ENCODE measurements at places on chromosomes 4 and X.

- no peak for DNase-seq
Observed at GRCh38 chr4:54185866-54186265, 43.2 kb upstream of the PDGFRA start.

DNA sequence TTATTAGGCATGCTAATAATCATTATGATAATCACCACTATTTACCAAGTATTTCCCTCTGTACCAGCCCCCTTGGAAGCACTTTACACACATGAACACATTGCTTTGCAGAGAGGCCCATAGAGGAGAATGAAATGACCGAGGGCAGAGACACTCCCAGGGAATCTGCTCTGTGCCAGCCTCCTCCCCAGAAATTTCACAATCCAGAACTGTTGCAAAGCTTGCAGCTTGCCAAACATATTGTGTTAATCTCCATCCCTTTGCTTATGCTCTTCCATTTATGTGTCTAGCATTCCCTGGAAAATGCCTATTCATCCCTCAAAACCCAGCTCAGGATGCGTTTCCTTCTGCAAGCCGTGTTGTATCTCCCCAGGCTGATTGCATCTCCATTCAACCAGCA is 37.8 kb downstream of the CYTL1 start:
- DNase-seq: no peak

- no peak for DNase-seq
Observed at GRCh38 chr4:5217421-5217820, 166.1 kb downstream of the STK32B start.

DNA sequence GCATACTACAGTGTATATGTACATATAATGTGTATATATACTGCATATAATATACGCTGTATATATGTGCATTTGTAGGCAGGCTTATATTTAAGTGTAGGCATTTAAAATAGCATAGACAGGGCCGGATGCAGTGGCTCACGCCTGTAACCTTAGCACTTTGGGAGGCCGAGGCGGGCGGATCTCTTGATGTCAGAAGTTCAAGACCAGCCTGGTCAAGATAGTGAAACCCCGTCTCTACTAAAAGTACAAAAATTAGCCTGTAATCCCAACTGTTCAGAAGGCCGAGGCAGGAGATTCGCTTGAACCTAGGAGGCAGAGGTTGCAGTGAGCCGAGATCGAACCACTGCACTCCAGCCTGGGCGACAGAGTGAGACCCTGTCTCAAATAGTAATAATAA is 78.4 kb downstream of the JAKMIP1 start:
- no peak for DNase-seq

GRCh38 chr4:3276986-3277385 is 15.8 kb upstream of the RGS12 start:
- DNase-seq: no peak

GRCh38 chr4:6938237-6938636 is 28.6 kb downstream of the TBC1D14 start:
- peak; percentile 75 for DNase-seq

DNA sequence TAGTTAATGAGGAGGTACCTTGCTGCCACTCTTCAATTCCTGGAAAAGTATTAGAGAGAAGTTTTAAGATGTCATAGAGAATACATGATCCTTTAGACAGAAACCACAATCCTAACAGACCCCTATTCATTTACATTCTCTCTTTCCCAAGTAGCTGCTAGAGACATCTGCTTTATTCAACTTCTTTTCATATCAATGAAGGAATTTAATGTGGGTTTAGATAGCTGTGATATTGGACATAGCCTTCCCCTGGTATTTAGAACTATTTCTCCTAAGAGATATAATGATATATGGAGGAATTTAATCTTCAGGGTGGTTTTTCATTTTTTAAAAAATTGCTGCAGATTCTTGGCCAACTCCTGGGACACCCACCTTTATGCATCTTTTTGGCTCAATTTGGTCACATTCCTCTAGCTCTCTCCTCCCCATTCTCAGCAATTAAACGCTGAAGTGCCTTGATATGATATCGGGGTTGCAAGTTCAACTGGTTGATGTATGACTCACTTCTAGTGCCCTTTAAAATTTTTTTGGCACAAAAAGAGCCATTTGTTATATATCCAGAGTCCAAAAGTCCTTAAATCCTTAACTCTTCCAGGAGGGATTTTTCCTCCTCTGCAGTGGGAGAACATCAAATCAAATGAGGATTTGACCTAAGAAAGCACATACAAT is 57.6 kb downstream of the DOCK11 start:
- DNase-seq: no peak

DNA sequence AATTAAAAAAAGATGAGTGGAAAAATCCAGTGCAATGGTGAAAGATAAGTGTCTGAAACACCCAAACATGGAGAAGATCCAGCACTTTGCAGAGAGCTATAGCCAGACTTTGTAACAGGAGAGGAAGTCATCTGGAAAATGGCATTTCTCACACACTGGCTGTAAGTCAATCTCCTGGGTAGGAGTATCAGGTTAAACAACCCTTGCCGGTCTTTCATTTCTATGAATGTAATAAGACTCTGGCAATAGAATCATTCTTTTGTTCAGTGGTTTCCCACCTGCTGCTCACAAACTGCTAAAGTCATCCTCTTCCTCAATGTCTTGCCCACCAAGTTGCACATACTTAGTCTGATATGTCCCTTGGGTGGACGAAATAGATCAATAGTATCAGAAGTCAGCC is 94.0 kb upstream of the ATP8A1 start:
- no peak for DNase-seq

GRCh38 chr4:123622572-123622971 is 226.0 kb downstream of the SPRY1 start:
- DNase-seq: no peak

GRCh38 chr4:182179105-182179504 is 64.1 kb upstream of the TENM3 start:
- no peak for DNase-seq

DNA sequence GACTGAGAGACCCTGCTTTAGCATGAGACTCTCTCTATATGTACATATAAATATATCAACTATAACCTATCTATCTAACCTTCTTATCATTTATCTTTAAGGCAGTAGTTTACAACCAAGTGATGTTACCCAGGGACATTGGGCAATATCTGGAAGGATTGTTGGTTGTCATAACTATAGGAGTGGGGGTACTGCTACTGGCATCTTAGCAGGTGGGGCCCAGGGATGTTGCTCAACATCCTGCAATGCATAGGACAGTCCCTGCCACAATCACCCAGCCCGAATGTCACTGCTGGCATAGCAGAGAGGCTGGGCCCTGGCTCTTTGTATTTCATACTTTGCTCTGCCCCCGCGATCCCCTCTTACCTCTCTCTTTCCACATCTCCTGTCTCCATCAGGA is 397.7 kb downstream of the IL15 start:
- DNase-seq: no peak

DNA sequence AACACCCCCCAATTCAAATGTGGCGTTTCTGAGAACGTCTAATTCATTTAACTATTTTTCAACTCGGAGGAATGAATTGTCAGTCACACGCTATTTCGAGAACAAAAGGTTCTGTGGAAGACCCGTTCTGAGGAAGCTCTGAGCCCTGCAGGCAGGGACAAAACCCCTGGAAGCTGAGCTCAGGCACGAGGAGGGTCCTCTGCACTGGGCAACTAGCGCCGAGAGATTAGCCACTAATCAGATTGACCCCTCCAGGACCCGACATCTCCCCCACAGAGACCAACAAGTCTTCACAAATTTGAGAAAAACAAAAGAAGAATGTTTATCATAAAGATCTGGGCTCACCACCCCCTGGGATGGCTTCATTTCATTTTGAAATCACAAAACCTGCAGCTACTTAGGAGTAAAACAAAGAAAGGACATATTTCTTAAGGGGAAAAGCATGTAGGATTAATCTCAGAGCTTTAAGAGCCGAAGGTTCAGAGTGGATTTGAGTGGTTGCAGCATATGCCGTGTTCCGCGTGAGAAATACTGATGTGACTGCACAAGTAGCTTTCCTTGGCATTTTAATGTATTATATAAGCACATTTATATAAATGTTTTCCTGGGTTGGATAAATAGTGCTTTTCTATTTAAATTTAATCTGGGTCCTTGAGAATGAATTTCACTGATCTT is 41.8 kb downstream of the ADRA2C start:
- DNase-seq: peak; percentile 3

DNA sequence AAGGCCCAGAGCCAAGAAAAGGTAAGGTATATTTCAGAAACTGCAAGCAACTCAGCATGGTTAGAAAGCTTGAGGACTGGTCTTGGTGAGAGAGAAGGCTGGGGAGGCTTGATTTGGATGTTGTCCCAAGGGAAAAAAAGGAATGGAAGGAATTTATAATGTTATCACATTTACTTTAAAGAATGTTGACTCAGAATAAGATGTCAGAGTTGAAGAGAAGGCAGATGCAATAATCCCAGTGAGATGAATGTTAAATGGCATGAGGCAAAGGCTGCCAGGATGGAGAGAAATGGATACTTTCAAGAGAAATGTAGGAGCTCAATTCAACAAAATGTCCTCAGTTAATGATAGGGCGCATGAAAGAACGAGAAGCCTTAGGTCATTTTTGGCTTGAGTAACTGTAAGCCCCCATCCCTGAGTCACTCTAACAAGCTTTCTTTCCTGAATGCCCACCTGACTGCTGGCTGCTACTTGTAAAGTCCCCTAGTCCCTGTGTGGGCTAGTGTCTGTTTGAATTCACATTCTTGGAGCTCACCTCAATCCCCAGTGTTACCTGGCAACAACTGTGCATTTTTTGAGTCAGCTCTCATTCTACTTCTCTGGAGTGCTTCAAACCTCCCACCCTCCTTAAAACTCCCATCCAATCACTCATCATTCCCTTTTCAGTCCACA is 103.0 kb upstream of the TAPT1 start:
- DNase-seq: no peak

- DNase-seq: no peak
Observed at GRCh38 chr4:10496200-10496599, 39.0 kb upstream of the ZNF518B start.

GRCh38 chrX:72304877-72305276 is 837 bp downstream of the CITED1 start:
- no peak for DNase-seq

- DNase-seq: no peak
Observed at GRCh38 chrX:153200462-153200861, 21.4 kb downstream of the MAGEA1 start.

DNA sequence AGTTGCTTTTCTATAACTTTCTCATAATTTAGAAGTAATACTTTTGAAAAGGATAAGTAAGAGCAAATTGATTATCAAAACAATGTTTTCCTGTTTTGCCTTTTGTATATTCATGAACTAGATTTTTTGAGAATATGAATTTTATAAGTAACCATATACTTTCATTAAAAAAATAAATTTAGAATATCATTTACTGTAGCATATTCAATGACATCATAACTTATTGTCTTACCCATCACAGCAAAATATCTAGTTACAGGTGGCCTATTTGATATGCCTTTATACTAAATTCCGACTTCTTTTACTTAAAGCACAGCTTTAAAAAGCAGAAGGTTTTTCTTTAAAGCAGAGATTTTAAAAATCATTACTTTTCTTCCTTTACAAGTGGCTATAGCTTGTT is 20.1 kb downstream of the BLTP1 start:
- DNase-seq: no peak

GRCh38 chr4:74796631-74797030 is 2.3 kb upstream of the BTC start:
- DNase-seq: no peak

DNA sequence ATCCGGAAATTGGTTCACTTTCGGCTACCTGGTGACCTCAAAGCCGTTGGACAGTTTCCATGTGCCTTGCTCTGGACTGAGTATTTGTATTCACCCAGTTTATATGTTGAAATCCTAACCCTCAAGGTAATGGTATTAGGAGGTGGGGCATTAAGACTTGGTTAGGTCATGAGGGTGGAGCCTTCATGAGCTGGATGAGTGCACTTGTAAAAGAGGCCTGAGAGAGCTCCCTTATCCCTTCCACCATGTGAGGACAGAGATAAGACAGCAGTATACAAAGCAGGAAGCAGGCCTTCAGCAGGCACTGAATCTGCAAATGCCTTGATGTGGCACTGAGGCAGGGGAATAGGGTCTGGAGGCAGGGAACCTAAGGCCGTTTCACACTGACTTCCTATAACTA is 5.3 kb upstream of the OPHN1 start:
- no peak for DNase-seq

DNA sequence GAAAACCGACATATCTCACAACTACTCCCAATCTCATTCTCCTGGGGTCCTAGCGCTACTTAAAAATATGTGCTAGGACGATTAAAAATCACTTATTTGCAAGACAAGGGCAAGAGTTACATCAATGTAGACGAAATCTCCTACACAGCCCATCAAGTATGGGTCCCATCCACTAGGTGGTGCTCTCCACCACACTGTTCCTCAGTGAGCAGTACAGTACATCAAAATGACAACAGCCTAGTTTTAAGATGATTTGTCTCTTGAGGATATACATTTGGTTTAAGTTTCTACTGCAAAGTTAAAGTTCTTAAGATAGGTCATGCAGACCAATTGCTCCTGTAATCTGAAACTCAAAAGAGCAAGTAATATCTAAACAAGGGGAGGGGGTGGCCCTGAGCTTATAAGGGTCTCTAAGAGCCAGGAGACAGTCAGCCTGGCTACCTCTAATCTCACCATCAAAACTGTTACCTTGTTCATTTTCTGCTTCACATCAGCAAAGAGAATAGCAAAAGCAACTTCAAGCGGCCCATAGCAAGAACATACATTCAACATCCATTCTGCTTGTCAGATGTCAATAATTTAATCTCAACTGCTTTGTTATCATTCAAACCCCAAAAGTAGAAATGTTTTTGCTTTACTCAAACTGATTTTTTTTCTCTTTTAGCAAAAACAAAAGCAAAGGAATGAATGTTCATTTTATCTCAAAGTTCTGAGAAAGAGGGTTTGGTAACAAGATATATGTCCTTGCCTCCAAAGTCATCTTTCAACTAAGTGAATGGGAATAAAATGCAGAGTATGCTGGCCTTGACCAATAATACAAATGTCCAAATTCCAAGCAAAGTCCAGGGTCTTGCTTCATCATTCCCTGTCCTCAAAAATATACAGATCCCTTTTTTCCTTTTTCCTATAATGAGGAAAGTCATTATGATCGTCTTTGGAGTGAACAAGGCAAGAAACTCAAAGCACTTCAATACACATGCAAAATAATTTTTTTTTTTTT is 53.1 kb downstream of the STX18 start:
- peak; percentile 88 for DNase-seq

DNA sequence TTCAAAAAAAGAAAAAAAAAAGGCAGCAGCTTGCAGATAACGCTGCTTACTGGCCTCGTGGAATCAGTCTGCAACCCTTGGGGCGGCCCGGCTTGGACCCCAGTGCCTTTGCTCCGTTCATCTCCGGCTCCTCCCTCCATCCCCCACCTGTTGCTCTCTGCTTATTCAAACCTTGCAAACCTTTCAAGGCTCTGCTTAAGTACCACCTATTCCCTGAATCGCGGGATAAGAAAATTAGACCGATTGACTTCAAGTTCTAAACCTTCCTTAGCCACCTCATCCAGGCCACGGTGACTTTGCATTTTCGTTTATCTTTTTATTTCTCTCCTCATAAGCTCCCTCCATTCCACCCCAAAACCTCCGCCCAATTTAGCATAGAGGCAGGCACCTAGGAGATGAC is 1.4 kb upstream of the PHKA1 start:
- no peak for DNase-seq

GRCh38 chrX:123873956-123874355 is 14.1 kb downstream of the XIAP start:
- no peak for DNase-seq

GRCh38 chr4:106444557-106444956 is 76.0 kb upstream of the GIMD1 start:
- no peak for DNase-seq

All from mucosa of descending colon (tissue), 3 donors.